ENCODE measurements at places on chromosomes 5 and 9.

GRCh38 chr9:131752231-131752884 is 12.5 kb upstream of the RAPGEF1 start:
- DNase-seq, result no peak

DNA sequence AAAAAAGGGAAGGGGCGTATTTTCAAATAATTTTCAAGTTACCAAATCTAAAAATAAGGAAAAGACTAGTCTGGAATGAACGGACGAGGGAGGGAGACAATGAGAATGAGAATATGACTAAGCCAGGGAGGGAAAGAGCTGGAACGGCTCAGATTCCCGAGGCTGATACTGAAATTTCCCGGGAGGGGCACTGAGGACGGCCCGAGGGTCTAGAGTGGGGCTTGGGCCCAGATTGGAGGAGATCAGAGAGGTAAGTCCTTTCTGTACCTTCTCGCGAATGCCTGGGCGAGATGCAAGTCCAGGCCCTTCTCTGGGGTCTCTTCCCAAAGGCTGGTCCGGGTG is 3.4 kb upstream of the CCIN start:
- no peak for DNase-seq

DNA sequence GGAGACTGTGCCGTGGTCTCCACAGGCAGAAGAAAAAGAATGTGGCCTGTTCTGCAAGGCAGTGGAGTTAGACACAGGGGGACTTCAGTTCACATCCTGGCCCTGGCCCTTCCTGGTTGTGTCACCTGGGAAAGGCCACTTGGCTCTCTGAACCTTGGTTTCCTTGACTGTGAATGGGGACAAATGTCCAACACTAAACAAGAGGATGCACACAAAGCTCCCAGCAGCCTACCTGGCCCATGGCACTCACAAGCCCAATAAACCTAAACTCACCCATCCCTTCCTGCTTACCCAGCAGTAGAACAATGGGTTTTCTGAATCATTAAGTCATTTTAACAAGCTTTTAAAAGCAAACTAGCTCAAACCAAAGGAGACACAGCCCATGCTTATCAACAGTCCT is 103.9 kb downstream of the FRMD3 start:
- DNase-seq, result no peak

GRCh38 chr9:113522419-113522818 is 58.9 kb downstream of the RGS3 start:
- no peak for DNase-seq

GRCh38 chr5:64707191-64707590 is 16.9 kb downstream of the SHISAL2B start:
- no peak for DNase-seq

DNA sequence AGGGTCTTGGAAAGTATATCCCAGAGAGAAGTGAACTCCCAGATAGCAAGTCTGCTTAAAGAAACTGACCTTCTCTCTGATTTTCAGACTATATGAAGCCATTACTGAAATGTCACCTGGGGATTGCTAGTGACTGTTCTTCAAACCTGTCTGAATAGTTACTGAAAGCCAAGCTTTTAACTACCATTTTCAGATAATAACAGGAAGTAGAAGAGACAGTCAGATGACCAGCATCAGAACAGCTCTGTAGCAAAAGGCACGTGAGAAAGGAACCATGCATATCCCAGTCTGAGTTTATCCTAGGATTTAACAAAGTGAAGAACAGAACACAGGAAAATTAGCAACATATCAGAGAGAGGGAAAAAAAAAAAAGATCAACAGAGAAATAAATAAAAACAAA is 74.9 kb upstream of the SELENOP start:
- DNase-seq, result no peak

DNA sequence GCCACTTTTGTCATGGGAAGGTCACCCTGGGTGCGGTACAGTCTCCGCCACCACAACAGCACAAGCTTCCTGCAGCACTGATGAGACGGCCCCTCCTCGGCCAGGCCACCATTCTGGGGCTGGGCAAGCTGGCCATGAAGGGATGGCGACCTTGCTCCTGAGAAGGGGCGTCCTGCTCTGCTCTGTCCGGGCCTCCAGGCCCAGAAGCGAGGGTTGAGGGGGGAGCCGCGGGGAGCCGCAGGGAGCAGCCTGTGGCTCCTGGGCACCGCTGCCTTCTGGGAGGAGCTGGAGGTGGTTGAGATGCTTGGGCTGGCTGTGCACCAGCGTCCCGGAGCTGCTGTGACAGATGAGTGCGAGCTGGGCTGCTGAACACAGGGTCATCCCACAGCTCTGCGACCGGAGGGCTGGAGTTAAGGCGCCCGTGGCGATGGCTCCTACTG is 84.3 kb upstream of the RAPGEF1 start:
- no peak for DNase-seq

DNA sequence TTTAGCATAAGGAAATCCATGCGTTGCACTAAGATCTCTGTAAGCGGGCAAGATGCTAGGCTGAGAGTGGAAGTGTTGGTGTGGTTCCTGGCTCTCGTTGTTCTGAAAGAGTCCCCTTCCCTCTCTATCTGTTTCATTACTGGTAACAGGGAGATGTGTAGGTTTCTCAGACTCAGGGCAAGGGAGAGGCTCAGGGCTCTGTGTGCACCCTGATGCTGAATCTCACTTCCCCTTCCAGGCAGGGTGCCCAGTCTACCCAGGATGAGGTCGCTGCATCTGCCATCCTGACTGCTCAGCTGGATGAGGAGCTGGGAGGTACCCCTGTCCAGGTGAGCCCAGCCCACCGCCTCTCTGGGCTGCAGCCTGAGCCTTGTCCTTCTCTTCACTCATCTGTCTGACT is 45.7 kb downstream of the STOM start:
- no peak for DNase-seq

- no peak for DNase-seq
These were observed 89.2 kb downstream of the FSTL4 start for GRCh38 chr5:133523013-133523658.

- DNase-seq, result no peak
These were observed 34.2 kb downstream of the HTR4 start for GRCh38 chr5:148620091-148620490.

DNA sequence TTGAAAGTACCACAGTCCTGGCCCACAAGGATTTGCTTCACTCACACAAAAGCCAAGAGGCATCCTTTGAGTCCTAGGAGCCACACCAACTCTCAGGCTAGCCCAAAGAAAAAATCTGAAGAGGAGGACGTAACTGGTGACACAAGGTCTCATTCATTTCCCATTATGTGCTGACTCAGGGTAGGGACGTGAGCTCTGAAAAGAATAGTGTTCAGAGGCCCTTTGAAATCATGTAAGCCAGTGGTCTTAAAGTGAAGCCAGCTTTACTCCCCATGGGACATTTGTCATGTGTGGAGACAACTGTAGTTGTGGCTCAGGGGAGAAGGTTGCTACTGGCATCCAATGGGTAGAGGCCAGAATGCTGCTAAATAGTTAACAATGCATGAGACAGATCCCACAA is 332.4 kb downstream of the KCTD16 start:
- DNase-seq, result no peak

DNA sequence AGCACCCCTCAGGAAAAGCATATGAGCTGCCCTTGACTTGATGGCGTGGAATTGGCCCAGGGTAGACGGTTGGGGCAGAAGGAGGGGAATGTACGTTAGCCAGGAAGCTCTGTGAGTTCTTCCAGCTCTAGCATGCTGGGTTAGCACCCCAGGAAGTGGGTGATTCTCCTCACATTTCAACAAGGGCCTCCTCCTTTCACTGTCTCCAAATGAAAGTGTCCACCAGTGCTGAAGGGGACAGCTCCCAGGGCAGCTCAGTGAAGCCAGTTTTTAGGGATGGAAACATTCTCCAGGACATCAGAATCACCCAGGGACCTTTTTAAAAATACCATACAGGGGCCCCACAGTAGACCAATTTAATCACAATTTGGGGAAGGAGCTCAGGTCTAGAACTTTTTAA is 17.2 kb upstream of the AFAP1L1 start:
- peak; percentile 15 for DNase-seq

GRCh38 chr9:26325444-26325829 is 567.2 kb downstream of the CAAP1 start:
- no peak for DNase-seq

DNA sequence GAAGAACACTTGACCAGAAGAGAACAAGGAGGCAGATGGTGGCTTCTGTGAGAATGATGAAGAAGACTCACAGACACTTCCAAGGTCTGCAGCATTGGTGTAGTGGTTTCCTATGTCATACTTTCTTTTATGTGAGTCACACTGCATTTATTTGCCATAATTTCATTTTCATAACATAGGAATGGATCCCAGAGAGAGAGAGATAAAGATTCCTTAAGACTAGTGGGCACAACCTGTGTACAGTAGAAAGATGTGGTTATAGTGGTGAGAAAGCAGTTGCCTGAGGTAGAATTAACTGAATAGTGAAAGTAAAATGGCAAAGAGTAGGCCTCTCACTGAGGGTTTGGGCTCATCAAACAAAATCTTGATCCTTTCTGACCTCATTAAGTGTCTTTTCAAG is 7.6 kb upstream of the CCDC152 start:
- DNase-seq, result no peak

GRCh38 chr5:75654693-75655295 is 43.5 kb downstream of the ANKDD1B start:
- no peak for DNase-seq

- no peak for DNase-seq
These were observed 40.8 kb upstream of the ROPN1L start for GRCh38 chr5:10400831-10401230.

- DNase-seq, result no peak
These were observed 189.8 kb downstream of the TLE1 start for GRCh38 chr9:81499594-81499993.

DNA sequence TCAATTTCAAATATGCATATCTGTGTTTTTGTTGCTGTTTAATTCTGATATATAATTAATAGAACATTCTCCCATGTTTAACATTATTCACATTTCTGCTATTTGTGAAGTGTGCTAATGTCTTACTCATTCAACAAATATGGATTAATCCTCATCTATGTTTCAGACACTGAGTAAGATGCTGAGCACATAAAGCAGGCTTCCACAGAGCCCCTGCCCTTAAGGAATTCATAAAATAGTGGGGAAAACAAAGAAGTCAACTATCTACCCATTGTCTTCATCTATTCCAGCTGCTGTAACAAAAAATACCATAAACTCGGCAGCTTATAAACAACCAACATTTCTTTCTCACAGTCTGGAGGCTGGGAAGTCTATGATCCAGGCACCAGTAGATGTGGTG is 333.3 kb downstream of the SEMA5A start:
- no peak for DNase-seq

DNA sequence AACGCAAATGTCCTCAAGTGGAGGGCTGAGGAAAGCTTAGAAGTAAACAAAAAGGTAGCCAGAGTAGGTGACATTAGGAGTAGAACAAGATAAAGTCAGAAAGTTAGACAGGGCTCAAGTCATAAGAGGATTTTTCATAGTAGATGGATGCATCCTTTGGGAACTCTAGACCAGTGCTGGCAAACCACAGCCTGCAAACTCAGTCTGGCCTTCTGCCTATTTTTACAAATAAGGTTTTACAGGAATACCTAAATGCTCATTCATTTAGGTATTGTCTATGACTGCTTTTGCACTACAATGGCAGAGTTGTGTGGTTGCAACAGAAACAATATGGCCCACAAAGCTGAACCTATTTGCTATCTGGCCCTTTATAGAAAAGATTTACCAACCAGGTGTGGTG is 116.0 kb upstream of the HMHB1 start:
- DNase-seq, result no peak

DNA sequence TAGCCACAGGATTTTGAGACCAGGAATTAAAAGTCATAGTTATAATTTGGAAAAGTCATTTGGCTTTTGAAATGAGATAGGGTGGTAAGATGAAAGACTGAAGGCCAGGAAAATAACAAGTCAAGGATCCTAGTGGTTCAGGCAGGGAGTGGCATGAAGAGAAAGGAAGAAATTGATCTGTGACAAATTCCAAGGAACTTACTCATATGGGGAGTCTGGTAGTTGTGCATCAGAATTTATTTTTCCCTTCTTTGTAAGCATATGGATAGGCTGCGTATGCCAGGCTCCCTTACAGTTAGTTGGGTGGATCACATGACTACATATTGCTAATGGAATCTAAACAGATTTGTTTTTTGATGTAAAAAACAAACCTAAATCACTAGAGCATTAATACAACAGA is 21.0 kb downstream of the ISL1 start:
- DNase-seq, result no peak

GRCh38 chr5:24817966-24818365 is 173.2 kb upstream of the CDH10 start:
- DNase-seq, result no peak

Data from A673 (cell line).